ENCODE measurements at places on chromosomes 13 and 19.

DNA sequence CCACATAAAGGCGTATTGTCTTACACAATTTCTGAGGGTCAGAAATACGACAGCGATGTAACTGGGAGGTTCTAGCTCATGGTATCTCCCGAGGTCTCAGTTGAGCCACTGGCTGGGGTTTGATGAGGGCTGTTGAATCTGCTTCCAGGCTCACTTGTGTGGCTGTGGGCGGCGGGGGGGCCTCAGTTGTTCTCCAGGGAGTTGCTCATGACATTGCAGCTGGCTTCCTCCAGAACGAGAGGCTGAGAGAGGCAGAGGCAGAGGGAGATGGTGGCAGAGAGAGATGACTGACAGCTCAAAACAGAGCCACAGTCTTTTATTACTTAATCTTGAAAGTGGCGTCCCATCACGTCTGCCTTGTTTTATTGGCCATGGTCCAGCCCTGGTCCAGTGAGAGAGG, 6.2 kb upstream of the NLRP5 start:
- DNase-seq = no peak

DNA sequence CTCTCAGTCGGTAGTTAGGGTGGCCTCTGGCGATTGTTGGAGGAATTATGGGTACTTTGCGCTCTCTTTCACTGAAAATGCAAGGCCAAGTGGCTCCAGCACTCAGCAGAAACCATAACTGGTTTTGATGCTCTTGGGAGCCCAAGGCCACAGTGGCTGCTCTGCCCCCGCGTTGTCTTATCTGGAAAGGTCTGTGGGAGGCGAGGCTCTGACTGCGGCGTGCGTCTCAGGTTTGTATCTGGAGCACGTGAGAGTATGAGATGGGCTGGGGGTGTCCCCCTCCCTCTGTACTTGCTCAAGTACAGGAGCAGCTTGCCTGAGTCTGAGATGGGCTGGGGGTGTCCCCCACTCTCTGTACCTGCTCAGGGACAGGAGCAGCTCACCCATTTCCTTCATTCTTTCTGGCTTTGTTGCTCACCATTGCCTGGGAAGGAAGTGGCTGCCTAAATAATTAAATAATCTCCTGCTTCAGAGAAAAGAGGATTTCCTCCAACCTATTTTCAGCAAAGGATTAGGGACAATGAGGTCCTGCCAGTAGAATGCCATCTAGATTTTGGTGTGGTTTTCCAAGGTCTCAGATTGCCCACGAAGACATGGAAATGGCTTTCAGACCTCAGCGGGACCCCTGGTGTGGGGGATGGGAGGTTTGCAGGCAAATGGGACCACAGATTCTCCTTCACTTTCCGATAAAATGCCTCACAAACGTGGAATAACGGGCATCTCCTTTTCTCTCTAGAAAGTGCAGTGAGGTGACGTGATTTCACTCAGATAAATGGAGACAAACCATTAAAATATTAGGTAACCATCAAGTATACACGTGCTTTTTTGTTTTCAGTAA, 14.7 kb downstream of the ATP11A start:
- DNase-seq = no peak

GRCh38 chr19:50190439-50190891, 13.0 kb upstream of the MYH14 start:
- DNase-seq = no peak

DNA sequence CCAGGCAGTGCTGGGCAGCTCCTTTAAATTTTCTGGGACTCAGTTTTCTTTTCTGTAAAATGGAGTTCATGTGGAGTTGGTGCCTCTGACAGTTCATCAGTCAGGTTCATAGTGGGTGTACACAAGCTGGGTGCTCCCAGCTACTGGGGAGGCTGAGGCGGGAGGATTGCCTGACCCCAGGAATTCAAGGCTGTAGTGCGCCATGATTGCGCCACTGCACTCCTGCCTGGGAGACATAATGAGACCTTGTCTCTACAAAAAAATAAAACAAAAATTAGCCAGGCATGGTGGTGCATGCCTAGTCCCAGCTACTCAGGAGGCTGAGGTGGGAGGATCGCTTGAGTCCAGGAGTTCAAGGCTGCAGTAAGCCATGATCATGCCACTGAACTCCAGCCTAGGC, 21.1 kb downstream of the IQCN start:
- DNase-seq = no peak

- no peak for DNase-seq
These were observed 53.1 kb upstream of the CYSLTR2 start for GRCh38 chr13:48600374-48601364.

DNA sequence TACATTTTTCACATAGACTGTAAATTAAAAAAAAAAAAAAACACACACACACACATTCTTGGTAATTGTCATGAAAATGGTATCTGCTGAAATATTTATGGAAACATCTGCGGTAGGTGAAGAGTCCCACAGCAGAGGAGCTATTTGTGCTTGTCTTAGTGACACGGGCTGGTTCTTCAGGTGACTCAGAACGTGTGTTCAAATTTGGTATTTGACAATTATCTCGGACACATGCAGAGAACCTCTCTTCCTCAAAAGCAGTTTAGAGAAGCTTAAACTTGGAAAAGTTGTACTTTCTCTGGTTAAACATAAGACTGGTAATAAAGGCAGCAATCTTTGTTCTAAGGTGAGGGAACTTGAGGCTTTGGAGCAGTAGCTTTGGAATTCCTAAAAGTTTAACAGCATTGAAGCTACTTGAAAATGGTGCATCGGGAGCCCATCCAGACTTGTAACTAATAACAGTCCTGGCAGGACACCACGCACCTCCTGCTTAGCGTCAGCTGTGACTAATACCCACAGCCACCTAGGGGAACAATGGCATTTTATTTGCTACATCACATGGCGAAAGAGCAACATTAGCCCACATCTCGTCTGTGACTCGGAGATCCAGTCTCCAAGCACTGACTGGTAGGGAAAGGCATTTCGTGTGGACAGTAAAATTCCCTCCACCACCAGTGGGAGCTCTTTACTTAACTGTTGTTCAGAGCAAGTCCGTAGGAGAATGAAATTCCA, 1505.1 kb upstream of the SLC10A2 start:
- DNase-seq = peak; percentile 51

DNA sequence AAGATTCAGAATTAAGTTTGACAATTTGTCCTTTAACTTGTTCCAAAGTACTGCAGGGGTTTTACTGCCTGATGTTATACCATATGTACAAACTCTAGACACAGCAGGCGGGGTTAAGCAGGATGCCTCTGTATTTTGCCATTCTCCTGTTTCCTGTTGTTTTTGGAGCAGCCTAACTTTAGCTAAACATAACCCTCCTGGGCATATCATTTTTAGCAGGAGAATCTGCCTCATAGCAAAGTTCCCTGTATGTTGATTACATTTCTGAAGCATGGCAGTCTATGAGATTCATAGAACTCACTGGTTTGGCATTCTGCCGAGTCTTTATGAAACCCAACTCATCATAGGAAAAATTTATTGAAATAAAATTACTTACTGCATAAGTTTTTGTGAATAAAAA, 5.2 kb downstream of the LHFPL6 start:
- DNase-seq = no peak

GRCh38 chr19:46661735-46662592, 982 bp upstream of the DACT3 start:
- peak; percentile 86 for DNase-seq

DNA sequence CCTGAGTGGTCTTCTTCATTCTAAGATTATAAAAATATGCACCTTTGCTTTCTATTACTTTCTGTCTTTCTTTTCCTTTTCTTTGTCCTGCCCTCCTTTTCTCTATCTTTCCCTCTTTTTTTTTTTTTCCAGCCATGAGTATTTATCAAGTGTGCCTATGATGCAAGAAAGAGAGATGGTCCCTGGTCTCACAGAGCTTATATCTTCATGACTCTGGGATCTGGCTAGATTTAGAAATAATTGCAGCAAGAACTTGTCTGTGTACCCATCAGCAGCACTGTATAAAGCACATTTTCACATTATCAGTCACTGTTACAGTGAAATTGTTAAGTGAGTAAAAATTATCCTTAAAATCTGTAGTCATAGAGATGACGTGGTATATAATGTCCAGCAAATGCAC, 31.6 kb upstream of the GAS6 start:
- DNase-seq = no peak

- DNase-seq = peak; percentile 57
These were observed at the start of gene RUBCNL for GRCh38 chr13:46387064-46387851. RUBCNL (minus strand) TSS chr13:46387252; CDS start chr13:46372475, 14,777 bp downstream.

GRCh38 chr13:76974618-76974975, 17.3 kb upstream of the CLN5 start:
- no peak for DNase-seq

DNA sequence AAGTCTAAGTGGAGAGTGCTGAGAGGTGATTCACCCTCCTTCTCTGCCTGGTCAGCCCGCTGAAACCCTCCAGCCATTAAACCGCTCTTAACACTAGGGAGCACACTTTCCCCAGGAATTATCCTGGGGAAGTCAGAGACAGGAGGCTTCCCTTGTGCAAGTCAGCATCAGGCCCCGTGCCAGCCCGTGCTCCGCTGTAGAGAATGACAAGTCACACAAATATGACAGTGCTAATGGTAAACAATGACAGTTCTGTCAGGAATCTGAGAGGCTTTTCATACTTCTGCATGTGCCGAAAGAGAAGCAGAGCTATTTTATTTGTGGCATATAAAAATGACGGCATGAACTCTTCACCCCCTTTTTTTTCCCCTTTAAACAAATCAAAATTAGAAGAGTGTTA, 816.9 kb upstream of the SLC10A2 start:
- peak; percentile 67 for DNase-seq

- no peak for DNase-seq
These were observed 14.9 kb downstream of the KLHL26 start for GRCh38 chr19:18651733-18652132.

DNA sequence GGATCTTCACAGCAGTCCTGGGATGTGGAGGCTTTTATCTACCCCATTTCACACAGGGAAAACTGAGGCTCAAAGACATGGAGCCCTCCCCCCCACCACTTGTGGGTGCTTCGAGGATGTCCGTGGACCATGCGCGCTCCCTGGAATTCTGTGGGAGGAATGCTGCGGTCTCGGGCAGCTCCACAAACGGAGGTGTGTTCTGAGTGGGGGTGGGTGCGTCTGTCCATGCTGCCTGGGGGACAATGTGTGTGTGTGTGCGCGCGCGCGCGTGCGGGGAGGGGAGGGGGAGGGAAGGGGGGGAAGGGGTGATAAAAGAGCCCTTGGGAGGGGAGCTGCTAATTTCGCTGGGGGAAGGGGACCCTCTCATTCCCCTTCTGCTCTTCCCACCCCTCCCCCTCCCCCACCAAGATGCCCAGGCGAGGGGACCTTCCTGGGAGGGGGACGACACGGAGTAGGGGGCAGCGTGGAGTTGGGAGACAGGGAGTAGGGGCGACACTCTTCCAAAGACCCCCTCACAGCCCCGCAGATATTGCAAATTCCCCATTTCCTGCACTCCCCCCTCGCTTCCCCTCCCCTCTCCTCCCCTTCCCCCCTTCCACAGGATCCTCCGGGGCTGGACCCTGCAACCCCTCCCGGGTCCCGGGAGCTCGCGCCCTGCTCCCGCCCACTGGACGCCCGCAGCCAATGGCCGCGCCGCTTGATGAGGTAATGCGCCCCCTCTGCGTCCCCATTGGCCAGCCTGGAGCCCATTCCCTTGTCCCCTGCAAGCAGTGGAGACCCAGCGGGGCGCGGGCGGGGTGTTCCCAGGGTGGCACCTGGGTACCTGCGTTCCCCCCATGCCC, 18.9 kb upstream of the ZNRF4 start:
- DNase-seq = peak; percentile 89

Data from neuronal stem cell (in vitro differentiated cells).